HepG2 (cell line): ENCODE measurements at places on chromosomes 2 and 18. TPM values are rescaled to one million over a fixed set of nuclear protein-coding genes. Genes with fewer than 3 reads are reported as not detected.

DNA sequence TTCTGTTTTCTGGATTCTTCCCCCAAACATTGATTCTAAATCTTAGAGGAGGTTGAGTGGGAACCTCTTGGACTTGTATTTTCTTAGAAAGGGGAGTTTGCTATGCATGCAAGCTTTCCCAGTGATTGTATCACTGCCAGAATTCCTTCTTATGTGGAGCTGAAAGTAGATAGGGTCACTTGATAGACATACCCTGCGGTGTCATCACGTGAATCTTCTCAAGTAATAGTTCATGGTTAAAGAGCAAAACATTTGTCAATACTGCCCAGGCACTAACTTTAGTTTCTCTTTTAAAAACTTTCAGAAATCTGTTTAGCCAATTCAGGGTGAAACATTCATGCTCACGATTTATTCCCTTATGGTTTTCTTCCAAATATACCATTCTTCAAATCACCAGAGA, 6.4 kb downstream of the PMAIP1 start:
- peaks cover 8% of the 10 kb centered on the region; the same call in 1 of the 3 replicates for H3K27me3 ChIP-seq
- H3K4me1 ChIP-seq = no peaks in the 10 kb centered on the region
- no peak overlapping the region for H3K4me3 ChIP-seq
- no peak overlapping the region for H3K27ac ChIP-seq
- no peaks in the 10 kb centered on the region for H3K36me3 ChIP-seq
- no peak for DNase-seq

GRCh38 chr2:106191511-106192016, 2.5 kb downstream of the UXS1 start:
- H3K4me3 ChIP-seq = no peak overlapping the region
- H3K36me3 ChIP-seq = peaks cover 15% of the 10 kb centered on the region; the same call in 2 of the 3 replicates
- peaks cover 46% of the 10 kb centered on the region for H3K4me1 ChIP-seq
- H3K27me3 ChIP-seq = no peaks in the 10 kb centered on the region; the same call in 2 of the 3 replicates

The EGR4 gene
- total RNA-seq = not detected in 2 replicates

The MYCN gene
- not detected in 2 replicates for total RNA-seq

DNA sequence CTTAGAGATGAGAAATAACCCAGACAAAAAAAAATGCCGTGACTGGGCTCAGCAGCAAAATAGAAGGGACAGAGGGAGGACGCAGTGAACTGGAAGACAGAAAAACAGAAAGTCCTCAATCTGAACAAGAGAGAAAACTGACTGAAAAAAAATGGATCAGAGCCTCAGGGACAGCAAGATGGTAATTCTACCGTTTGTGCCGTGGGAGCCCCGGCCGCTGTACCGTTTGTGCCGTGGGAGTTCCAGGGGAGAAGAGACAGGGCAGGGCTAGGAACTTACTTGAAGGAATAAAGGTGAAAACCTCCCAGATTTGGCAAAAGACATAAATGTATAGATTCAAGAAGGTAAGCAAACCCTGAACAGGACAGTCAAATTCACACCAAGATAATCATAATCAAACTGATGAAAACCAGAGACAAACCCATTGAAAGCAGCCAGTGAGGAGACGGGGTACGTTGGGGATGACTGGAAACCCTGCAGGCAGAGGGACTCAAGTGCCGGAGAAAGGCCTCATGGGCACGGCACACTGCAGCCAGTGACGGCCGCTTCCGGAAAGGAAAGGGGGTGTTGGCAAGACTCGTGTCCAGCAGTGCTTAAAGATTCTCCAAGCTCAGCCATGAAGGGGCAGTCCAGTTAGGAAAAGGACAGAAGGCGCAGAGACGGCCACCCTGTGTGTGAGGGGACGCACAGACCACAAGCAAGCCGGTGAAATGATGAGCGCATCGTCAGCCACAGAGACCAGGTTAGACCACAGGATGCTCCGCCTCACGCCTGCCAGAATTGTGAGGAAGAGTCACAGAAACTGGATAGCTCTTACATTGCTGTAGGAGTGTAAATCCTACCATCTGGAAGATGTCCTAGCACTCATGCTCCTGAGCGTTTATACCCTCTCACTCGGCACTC, 40.0 kb upstream of the NFATC1 start:
- H3K27ac ChIP-seq = no peak overlapping the region
- DNase-seq = no peak
- H3K27me3 ChIP-seq = no peaks in the 10 kb centered on the region
